Activated CD4-positive, alpha-beta T cell treated with anti-CD3 and anti-CD28 coated beads, Interleukin-2, amount 50 U/mL, for 16 hours (primary cell): ENCODE measurements at places on chromosomes 6 and 20.

GRCh38 chr6:95846652-95847051 lies 169.1 kb upstream of the FUT9 start:
- no peak for DNase-seq

DNA sequence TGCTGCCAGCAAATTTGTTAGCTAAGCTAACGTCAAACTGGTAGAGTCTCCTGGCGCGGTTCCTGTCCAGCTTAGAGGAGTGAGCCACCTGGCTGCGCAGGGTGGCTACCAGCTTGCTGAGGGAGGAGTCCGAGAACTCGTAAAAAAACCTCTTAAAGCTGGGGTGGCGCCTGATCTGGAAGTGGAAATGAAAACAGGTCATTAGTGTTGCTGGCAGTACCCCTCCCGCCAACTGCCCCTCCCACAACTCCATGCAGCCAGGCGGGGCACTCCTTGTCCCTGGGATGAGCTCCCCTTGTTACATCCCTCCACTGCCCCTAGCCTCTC lies 17.3 kb downstream of the BNIP5 start:
- DNase-seq = no peak

GRCh38 chr20:63013207-63013606 lies 6.4 kb upstream of the BHLHE23 start:
- DNase-seq = no peak

DNA sequence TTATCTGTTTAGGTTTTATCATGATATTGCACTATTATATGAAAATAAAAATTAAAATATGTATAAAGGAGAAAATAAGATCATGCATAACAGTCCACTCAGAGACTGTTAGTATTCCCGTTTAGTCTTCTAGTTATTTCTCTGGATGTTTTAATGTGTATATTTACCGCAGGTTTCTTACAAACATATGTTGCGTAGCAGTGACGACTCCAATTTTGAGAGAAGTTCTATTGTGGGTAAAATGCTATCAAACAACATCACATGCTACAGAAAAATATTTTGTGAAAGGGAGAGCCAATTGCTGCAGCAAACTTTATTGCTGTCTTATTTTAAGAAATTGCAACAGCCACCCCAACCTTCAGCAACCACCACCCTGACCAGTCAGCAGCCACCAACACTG lies 72.4 kb upstream of the NXT1 start:
- no peak for DNase-seq

GRCh38 chr6:122730775-122731386 lies 48.6 kb upstream of the FABP7 start:
- peak; percentile 25 for DNase-seq

DNA sequence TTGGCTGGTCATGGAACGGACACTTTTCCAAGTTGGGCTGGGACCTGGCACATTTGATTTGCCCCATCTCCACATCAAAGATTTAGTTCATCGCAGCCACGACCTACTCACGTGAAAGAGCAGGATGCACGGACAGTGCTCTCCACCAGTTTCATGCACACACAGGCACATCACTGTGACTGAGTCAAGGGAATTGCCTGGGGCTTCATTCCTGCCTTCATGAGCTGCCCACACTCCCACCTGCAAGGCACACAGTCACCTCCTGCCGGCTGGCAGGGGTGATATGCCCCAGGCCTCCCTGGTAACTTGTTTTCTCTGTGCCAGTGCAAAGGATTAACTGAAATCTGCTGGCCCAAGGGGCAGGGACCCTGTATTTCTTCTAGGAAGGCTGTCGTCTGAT lies 23.3 kb upstream of the CST1 start:
- DNase-seq = no peak

DNA sequence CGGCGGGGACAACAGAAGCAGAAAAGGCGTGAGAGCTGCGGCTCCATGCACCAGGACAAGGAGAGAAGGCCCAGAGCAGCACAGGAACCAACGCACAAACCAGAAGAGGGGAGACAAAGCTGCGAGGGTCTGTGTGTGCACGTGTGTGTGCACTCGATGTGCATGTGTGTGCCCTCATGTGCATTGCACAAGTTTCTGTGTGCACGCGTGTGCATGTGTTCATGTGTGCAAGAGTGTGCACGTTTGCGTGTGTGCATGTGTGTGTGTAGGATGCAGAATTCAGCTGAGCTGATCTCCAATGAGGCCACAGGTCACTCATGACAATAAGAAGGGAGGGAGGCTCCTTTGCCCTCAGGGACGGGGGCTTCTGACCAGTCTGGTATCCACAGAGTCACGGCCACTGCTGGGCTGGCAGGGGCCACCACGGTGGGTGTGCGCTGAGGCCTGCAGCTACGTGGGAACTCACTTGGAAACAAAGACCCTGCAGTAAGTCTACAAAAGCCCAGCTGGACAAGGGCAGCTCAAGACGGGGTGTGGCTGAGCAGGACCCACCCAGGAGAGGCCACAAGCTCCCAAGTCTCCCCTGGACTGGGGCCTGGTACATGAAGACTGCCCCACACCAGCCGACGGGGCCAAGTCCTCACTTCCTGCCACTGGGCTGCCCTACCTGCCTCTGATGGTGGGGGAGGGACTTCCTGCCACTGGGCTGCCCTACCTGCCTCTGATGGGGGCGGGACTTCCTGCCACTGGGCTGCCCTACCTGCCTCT lies 48.1 kb upstream of the CHRNA4 start:
- no peak for DNase-seq
